ENCODE measurements at places on chromosomes 5 and 9. TPM values are rescaled to one million over a fixed set of nuclear protein-coding genes. Genes with fewer than 3 reads are reported as not detected.

- no peak for DNase-seq
These were observed 14.0 kb upstream of the TRAF1 start for GRCh38 chr9:120940573-120940972.

- no peak for DNase-seq
These were observed 484.9 kb downstream of the BNC2 start for GRCh38 chr9:16385590-16385989.

DNA sequence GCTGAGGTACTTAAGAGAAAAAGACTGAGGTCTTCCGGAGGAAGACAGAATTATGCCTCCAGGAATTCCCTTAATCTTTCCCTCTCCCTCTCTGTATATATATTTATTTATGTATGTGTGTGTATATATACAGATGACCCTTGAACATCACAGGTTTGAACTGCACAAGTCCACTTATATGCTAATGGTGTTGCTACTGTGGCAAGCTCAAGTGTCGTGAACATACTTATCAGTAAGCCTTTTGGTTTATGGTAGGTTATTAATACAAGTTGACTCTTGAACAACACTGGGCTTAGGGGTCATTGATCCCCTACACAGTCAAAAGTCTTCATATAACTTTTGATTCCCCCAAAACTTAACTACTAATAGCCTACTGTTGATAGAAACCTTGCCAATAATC lies 106.8 kb downstream of the NUDT12 start:
- no peak for DNase-seq

Gene DDX4
- 0.10 TPM for polyA plus RNA-seq
